ENCODE measurements at places on chromosomes 4 and X.
A peak's percentile ranks its signal among the peaks of the same experiment; 100 is the strongest.

GRCh38 chrX:35023683-35024082, 81.1 kb downstream of the FAM47B start:
- DNase-seq, result no peak

- no peak for DNase-seq
These were observed 81.2 kb downstream of the ABLIM2 start for GRCh38 chr4:8077181-8078108.

GRCh38 chr4:140448162-140448561, 20.7 kb upstream of the CLGN start:
- DNase-seq, result no peak

DNA sequence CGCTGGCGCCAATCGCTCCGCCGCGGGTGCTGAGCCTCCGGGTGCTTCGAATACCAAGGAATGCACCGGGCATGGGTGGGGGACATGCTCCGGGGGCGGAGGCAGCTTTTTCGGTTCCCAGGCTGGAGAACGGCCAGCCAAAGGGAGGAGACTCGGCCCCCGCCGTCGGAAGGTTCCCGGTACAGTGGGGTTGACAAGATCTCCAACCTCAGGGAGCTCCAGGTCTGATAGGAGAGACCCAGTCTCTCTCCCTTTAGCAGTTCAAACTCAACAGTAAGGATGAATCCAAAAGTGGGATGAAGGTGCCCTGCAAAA, 29.1 kb upstream of the BCORL1 start:
- DNase-seq, result peak; percentile 64

DNA sequence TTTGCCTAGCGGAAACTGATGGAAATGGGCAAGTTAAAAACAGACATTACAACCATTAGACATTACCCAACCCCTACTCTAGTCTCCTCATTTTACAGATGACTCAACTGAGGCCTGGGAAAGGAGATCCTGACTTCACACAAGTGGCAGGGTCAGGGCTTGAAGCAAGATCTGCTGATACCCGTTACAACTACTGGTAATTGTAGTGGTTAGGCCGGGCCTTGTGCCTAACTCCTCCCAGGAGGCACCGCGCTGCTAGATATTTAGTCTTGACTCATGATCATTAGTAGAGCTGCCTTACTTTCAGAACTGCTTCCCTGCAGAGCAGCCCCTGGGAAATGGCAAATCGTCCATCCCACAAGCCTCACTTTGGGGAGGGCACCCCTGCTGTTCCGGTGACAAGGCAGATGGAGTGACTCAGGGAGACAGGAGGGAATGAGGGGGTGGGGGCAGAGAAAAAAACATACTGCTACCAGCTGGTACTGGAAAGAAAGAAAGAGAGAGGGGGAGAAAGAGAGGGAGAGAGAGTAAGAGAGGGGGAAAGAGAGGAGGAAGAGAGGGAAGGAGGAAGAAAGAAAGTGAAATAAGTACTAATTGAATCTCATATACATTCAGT, 12.2 kb downstream of the ARHGEF6 start:
- no peak for DNase-seq

DNA sequence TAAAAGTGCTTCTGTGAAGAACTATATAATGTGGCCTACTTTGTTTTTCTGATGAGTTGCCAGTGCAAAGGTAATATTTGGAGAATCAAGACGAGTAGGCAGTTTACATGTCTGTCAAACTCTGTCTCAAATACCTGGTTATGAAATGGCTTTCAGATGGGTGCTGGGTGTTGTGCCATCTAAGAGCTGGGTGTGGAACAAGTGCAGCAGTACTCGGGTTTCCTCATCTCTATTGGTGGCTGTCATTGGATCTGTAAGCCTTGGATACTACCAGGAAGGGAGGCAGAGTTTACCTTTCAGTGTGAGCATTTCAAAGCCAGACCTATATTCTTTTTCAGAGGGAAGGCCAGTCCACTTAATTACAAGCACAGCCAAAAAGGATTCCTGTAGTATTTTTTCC, 37.2 kb downstream of the MTM1 start:
- no peak for DNase-seq

GRCh38 chr4:110197529-110198042, 829 bp downstream of the ELOVL6 start:
- peak; percentile 86 for DNase-seq

DNA sequence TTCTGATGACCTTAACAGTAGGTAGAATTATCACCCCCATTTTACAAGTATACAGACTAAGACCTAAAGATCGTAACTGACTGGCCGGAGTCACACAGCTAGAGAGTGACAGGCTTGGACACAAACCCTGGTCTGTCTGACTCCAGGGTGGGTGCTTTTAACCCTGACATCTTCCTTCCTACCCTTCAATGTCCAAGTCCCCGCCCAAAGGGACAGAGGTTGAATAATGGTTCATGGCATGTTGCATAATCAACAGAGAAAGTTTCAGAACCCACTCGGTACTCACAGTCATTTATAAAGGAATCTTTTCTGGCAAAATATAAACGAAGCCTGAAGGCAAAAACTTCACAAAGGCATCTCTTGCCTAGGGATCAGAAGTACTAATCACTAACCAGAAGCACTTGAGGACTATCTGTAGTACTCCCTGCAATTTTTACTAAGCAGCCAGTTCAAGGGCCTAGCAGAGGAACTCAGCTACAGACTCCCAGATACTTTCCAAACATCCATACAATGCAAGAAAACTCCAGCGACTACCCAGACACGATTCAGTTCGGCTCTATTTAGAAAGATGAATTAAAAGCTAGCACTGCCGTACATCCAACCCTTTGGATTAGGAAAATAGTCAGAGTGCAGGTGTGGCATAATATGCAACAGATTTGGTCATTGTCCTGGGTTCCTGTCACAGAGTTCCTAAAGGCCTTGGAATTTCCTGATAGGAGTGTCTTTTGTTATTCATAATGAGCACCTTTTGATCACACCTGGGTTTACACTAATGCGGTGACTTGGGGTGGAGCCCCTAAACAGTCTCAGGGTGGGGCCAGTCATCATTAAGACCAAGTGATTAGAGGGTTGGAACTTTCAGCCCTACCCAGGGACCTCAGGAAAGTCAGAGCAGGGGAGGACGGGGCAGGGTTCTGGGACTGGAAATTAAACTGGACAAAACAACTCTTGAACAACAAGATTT, 44.0 kb downstream of the RELL1 start:
- DNase-seq, result no peak

GRCh38 chr4:129966175-129966574, 870.2 kb downstream of the C4orf33 start:
- DNase-seq, result no peak

DNA sequence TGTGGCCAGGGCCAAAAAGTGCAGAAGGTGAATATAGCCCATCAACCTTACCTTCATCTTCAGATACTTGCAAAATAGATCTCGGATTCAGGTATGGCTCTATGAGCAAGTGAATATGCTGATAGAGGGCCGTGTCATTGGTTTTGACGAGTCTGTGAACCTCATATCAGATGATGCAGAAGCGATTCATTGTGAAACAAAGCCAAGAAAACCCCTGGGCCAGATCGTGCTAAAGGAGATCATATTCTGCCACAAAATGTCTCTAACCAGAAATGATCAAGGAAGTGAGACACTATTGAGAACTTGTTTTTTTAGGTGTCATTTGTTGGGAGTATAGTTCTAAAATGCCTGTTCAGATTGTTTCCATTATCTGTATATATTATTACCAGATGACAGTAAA, 48.3 kb downstream of the PDK3 start:
- no peak for DNase-seq

DNA sequence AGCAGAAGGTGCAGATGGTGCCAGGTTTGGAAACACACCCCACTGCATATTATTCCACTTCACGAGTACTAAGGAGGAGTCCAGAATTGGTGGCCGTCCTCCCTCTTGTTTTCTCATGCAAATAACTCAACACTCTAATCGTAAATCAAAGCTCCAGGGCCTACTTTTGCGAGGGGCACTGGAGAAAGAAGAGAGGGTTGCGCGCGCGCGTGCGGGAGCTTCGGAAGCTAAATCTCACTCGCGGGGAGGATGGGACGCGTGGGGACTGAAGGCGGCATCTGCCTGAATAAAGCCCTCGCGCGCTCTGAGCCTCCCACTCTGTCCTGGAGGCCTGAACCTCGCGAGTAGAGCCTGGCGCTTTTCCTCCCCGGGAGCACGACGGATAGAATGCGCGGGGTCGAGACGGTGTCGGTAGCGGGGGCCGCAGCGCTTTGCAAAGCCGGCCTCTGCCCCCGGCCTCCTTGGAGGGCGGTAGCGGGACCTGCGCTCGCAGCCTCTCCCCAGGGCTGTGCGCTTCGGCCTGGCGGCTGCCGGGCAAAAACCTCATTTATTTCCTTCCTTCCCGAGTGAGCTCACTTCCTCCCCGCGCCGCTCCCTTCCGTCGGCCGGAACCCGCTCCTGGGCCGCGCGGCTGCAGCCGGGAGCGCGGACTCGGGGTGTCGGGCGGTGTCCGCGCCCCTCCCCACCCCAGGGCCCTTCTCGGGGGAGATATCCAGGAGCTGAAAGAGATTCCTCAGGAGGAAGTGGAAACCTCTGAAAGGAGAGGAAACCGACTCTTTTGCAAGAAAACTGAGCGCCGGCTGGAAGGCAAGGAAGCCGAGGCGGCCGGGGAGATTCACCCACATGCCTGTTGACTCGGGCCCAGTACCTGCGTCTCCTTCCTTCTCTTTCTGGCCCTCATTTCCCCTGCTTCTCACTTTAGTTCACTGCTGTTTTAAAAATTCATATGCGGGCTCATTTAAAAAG, 20.7 kb downstream of the HAND2 start:
- DNase-seq, result peak; percentile 85

DNA sequence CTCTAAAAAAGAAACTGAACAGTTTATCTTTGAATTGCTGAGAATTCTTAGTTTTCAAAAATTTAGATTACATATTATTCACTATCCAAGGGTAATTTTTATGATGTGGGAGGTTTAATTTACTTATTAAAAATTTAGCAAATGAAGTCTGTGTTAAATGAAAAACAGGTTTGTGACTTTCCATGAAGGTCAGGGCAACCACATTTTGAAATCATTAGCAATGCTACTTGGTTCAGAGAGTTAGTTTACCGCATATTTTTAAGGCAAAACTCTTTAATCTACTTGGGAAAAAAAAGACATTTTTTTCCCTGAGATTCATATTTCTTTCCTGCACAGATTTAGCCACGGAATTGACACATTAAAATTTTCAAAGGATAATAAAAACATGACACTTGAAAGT, 37.3 kb upstream of the PRSS12 start:
- DNase-seq, result no peak

DNA sequence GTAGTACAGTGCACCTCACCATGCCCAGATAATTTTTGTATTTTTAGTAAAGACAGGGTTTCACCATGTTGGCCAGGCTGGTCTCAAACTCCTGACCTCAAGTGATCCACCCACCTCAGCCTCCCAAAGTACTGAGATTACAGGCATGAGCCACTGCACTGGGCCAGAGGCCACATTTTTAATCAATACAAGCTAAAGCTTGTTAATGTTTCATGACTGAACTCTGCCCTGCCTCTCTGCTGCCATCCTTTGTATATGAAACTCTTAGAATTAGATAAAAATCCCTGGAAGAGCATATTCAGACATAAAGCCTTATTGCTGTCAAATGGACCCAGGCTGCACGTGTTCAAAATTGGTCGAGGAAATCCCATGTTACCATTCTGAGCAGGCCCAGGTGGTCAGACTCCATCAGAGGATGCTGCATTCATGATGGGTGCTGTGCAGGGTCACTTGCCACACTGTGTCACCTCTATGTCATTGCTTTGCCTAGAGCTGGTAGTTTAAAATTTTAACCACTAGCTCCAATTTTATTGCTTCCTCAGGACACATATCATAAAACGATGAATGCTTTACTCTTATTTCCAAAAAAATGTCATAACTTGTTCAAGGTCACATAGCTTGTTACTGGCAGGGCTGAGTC, 45.2 kb downstream of the LNX1 start:
- DNase-seq, result no peak

DNA sequence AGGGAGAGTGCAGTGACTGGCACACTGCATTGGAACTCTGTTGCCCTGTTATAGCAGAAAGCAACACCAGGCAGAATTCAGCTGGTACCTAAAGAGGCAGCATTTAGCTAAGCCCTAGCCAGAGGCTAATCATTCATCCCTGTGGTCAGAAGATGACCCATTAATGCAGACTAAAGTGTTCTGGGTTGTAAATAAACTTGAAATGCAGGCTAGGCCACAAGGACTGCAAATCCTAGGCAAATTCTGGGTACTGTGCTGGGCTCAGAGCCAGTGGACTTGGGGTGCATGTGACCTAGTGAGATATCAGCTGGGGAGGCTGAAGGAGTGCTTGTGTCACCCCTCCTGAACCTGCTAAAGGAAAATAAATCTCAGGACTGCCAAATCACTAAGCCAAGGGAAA, 91.2 kb downstream of the LPAR4 start:
- DNase-seq, result no peak

- DNase-seq, result peak; percentile 65
These were observed 19.4 kb downstream of the BMP3 start for GRCh38 chr4:81049907-81050306.

DNA sequence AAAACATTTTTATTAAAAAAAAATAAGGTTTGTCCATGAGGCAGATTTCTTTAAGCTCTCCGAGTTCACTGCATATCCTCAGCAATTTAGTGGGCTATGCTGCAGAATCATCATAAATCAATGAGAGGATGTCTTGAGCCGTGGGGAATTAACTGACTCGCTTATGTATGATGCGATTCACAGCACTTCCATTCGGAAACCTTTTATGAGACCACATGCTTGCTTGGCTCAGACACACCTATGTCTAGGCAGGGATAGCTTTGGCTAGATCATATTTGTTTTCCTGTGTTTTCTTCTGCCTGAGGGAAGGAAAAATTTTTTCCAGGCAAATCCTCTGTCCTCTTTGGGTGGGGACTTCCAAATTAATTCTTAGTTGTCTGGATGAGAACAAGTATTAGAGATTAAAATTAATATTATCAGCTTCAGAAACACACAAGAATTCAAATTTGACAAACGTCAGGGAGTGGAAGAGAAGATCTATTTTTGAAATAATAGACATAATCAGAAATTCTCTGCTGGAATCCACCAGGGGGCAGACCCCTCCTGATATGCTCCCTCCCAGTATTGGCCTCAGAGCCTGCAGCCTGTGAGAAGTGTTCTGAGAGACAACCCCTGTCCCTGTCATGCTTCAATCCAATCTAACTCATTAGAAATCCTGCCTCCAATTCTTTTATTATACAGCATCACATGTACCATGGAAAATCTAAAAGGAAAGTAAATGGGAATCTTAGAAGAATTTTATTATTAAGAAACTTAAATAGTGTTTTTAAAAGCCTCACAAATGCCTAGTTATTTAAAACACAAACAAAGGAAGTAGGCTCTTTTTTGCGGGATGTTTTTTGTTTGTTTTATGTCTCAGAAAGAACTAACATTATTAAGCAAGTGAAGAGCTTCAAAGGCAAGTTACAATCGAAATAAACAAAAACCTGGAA, 345.1 kb upstream of the TACR3 start:
- DNase-seq, result peak; percentile 71
